Left lobe of liver (tissue), 2 donors: ENCODE measurements at places on chromosomes 4 and X. TPM values are rescaled to one million over a fixed set of nuclear protein-coding genes. Genes with fewer than 3 reads are reported as not detected.

- no peak for DNase-seq
These were observed 444.0 kb upstream of the PITX2 start for GRCh38 chr4:111066887-111067286.

DNA sequence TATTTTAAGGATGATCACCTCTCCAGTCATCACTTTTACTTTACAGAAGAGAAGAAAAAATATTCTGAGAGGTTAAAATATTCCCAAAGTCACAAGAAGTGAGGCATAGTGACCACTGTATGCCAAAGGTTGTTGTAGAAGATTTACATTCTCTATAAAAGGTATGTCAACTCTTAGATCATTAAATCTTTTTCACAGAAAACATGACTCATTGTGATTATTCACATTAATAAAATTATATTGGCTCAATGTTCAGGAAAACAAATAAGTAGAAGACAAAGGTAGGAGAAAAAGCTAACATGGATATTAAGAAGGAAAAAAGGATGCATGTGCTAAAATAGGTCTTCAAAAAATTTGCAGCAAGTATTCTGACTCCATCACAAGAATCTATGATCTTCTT, 82.0 kb downstream of the ADAMTS3 start:
- DNase-seq: no peak

- no peak for DNase-seq
These were observed 99.9 kb downstream of the DDX60 start for GRCh38 chr4:168218645-168219044.

- no peak for DNase-seq
These were observed 729.0 kb upstream of the AADAT start for GRCh38 chr4:170818786-170819185.

GRCh38 chrX:39133971-39134370, 332.7 kb downstream of the MID1IP1 start:
- DNase-seq: peak; percentile 38

- DNase-seq: no peak
These were observed 161.2 kb upstream of the NUDT6 start for GRCh38 chr4:123083646-123084045.

DNA sequence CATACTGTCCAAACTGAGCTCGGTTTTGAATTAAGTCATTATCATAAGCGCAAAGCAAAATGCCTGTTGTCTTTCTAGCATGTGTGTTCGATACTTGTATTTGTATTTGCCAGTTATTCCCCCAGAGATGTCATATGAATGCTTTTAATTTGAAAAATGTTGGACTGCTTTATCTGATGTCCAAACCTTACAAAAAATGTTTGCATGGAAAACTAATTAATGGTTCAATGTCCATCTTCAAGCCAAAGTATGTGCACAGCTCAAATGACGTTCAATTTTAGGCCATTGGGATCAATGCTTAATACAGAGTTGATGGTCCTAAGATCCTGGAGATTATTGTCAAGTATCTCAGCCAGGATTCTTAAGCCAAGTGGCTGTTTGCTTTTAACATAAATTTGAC, 17.2 kb upstream of the HPGDS start:
- DNase-seq: no peak

- DNase-seq: no peak
These were observed 20.8 kb upstream of the PRPS2 start for GRCh38 chrX:12770440-12770839.

GRCh38 chr4:165662341-165662740, 210.7 kb upstream of the TLL1 start:
- no peak for DNase-seq

DNA sequence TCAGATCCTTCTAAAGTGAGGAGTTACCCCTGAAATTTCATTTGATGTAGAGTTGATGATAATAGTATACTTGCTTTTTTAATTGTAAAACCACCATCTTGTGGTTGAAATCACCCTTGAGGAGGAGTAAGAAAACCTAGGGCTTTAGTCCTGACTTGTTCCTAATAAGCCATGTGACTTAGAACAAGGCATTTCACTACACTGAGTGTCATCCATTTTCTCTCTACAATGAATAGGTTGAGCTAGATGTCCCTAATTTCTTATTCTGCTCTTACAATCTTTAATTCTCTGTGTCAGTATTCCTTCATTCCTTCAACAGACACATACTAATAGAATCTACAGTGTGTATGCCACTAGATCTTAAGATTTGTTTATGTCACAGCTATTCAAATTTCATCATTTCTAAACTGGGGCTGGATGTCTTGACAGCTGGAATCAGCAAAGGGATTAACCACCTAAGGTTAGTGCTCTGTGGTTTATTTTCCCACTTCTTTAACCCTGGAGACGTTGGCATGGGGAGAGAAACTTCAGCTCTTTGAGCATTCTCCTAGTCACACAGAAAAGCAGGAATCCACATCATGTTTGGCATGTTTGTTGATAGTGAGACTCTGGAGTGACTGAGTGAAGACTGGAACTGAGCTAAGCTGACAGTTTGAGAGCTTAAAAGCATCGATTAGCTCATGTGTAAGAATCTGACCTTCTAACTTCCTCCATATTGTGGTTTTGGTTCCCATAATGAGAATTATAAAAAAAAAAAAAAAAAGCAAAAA, 246.3 kb downstream of the NDST4 start:
- no peak for DNase-seq

DNA sequence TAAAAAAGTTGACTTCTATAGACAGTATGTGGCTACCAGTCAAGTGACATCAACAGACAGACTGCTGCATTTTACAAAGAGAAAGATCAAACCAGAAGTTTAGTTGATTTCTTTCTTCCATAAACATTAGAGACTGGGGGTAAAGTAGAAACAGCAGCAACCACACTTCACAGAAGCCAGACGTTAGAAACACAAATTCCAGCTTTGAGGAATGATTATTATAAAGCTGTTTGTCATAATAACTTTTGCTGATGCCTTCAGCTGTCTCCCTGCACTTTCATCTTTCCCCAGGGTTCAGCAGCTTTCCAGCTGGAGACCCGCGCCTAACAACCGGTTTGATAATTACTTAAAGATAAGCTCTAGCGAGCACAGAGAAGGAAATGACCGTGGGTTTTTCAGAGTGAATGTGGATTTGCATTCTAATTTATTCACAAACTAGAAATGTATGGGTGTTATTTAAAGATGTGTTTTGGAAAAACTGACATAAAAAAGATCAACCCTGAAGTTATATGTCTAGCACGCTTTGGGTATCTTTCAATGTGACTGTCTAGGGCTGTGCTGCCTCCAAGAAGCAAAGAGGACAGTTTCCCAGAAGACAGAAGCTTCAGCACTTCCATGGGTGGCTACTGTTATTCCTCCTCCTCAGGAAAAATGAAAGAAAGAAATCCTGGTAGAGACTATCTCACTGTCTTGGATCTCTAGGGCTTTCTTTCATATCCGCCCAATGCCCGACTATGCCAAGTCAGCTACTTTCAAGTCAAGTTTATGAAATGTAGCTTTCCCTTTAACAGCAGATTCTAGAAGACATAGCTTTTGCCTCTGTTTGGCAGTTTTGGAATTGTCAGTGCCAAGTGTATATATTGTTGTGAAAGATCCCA, 15.0 kb upstream of the ENAM start:
- DNase-seq: no peak

- no peak for DNase-seq
These were observed 131.6 kb upstream of the GRID2 start for GRCh38 chr4:92172203-92172602.

DNA sequence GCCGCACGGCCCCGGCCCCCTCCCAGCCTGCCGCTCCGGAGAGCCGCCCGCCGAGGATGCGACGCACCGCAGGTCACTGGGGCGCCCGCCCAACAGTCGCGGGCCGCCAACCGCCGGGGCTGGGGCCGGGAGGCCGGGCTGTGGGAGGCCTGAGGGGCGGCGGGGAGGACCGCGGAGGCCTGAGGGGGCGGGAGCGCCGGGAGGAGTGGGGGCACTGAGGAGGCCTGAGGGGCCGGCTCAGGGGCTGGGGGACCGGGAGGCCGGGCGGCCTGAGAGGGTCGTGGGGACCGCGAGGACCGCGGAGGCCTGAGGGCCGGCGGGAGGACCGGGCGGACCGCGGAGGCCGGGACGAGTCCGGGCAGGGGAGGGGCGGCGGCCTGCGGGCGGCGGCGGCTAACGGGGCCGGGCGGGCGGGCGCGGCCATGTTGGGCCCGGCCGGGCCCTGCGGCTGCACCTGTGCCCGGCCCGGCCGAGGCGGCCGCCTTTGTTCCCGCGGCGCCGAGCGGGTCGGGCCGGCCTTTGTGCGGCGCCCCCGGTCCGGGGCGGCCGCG, 353 bp downstream of the NSD2 start:
- DNase-seq: no peak

DNA sequence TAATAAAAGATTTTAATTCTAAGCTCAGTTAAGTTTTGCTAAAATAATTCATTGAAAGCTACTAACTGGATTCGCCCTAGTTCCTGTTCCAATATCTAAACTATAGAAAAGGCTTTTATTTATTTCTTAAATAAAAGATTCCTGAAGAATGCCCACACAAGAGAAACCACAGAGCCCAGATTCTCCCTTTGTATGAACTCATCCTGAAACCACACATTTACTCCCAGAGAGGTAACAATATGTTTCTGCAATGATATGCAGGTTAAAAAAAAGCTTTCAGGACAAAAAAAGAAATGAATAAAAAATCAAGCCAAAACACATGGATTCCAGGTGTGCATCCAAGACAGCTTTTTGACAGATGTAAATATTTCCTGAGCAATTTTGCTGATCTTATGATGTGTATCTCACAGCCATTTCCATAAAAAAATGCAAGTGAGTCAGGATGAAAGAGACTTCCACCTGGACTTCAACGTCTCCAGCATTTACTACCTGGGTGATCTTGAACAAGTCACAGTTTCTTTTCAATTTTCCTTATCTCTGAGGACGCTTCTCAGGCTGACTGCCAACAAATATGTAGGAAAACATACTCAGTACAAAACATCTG, 234.4 kb upstream of the FAT1 start:
- no peak for DNase-seq

GRCh38 chr4:2796849-2797544, 4.1 kb downstream of the SH3BP2 start:
- peak; percentile 73 for DNase-seq

DNA sequence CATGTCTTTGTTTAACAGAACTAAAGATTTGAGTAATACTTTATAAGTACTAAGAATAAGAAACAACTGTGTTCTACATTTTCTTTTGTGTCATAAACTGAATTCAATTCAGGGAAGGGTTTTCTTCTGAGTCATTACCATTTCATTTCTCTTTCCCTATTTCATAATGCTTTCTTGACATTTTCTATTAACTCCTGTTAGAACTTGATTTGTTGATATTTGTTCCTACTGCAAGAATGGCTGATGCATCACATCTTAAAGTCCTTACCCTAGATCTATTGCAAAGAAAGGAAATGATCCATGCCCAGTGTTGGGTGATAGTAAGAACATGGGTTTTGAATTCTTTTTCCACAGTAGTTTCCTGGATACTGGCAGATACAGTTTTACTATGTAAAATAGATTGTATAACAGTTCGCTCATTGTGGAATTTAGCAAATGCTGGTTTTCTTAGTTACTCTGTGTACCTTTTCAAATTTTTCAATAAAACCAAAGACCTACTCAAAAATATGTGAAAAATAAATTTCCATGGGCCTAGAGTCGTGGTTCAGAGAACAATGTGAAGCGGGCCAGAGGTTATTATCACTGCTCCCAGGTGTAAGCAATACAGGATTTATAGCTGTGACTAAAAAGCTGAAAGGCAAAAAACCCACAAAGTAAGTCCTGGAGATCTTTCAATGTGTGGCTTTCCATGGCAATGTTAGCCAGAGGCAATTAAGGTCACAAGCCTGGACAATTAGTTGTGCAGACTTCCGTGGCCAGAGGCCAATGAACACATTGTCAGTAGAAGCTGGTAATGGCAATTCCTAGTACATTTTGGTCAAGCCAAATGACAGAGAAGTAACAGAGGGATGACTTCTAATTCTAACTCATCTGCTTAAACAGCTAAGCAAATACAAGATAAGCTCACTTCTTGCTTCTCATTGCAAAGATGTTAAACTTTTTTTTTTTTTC, 127.3 kb upstream of the FAT4 start:
- no peak for DNase-seq

GRCh38 chr4:153116291-153116680, 88.0 kb upstream of the TRIM2 start:
- DNase-seq: no peak

DNA sequence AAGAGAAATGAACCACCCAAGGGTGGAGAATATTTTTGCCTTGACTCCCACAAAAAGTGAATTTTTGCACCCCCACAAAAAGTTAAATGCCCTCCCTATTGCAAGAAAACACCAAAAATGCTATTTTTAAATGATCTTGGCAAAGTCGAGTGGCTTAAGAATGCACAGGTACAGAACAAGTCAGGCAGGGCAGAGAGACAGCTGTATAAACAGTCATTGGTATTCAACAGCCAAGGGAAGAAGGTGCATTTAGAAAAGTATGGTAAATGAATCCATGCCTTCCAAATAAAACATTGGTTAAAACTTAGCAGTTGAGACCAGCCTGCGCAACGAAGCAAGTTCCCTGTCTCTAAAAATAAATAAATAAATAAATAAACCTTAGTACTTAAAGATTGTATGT, 169.3 kb downstream of the CHIC2 start:
- no peak for DNase-seq

DNA sequence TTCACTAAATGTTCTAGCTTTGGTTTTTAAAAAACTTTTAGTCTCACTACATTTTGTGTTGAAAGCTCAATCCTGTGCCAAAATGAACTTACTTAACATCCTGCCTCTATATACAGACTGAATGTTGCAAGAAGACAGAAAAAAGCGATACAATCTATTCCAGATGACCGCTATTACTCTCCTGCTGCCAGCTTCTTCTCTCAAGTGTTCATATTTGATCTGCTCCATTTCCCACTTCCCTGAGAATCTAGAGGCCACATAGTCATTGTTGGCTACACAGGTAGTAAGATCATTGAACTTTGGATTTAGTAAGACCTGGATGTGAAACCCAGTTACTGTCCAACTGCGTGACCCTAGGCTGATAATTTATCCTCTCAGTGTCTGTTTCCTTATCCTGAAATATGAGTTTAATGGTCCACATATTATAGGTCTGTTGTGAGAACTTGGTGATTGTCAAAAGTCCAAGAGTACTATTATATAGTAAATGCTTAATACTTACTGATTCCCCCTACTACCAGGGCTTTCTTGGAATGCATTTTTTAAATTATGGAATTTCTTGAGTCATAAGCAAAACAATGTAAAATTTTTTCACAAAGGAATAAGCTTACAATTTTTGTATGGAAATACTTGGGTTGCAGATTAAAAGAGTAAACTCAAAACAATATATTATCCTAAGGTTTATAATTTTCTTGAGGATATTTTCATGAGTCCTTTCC, 976.8 kb upstream of the ADGRL3 start:
- no peak for DNase-seq

- DNase-seq: peak; percentile 51
These were observed 17.7 kb downstream of the IL15 start for GRCh38 chr4:141654098-141654497.

ARSJ gene
- 2.2 TPM for total RNA-seq

NEUROG2 gene
- not detected for total RNA-seq

CFAP97 gene
- total RNA-seq: 11.3 TPM

PPID gene
- total RNA-seq: 12.5 TPM

SSX4B gene
- total RNA-seq: not detected

MCF2 gene
- total RNA-seq: 0.20 TPM

PFKFB1 gene
- total RNA-seq: 24.0 TPM
